Activated T-helper 2 cell treated with anti-CD3 and anti-CD28 coated beads, Interferon-gamma antibody, Interleukin-2, Interleukin-4, amounts not matched to agents 10 μg/mL and 5 μg/mL and 100 μg/mL, durations not matched to agents 14 hours and 24 hours and 36 hours (primary cell): ENCODE measurements at places on chromosomes 2 and 18. TPM values are rescaled to one million over a fixed set of nuclear protein-coding genes. Genes with fewer than 3 reads are reported as not detected.

- no peak overlapping the region for H3K4me3 ChIP-seq
- H3K27me3 ChIP-seq: no peaks in the 10 kb centered on the region
- no peak for DNase-seq
- peak overlapping the region; percentile 73 for H3K27ac ChIP-seq
- peaks cover under 1% of the 10 kb centered on the region for H3K36me3 ChIP-seq
- peaks cover 26% of the 10 kb centered on the region for H3K4me1 ChIP-seq
Measured at GRCh38 chr2:241730671-241731293, 3.6 kb upstream of the D2HGDH start.

DNA sequence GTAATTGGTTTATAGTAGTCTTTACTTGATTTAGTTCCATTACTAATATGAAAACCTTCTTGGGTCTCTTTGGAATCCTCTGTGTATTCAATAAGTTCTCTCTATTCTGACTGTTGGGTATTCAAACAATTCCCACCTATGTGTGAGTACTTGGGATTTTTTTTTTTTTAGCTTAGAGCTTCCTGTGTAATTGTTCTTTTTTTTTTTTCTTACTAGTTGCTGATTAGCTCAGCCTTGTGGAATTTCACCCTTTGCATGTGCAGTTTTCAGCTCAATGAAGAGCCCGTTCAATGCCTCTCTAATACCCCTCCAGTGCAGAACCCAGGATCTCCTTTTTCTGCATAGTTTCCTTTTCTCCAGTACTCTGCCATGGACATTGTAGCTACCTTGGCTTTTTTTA, 339.1 kb upstream of the GALNT5 start:
- DNase-seq: no peak
- H3K27me3 ChIP-seq: peaks cover 17% of the 10 kb centered on the region
- no peak overlapping the region for H3K4me3 ChIP-seq
- H3K36me3 ChIP-seq: no peaks in the 10 kb centered on the region
- no peak overlapping the region for H3K27ac ChIP-seq
- H3K4me1 ChIP-seq: no peaks in the 10 kb centered on the region

DNA sequence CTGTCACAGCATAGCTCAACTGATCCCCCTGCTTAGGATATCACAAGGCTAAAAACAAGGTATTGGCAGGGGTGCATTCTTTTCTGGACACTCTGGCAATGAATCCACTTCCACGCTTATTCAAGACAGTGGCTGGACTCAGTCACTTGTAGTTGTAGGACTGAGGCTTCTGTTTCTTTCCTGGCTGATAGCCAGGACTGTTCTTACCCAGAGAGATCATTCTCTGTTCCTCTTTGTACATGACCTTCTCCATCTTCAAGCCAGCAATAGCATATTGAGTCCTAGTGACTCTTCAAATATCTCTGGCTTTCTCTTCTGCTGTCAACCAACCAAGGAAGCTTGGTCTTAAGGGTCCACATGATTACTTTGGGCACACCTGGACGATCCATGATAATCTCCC, 241.3 kb downstream of the RBM43 start:
- H3K4me3 ChIP-seq: no peak overlapping the region
- H3K27ac ChIP-seq: no peak overlapping the region
- no peak for DNase-seq

- H3K27me3 ChIP-seq: no peaks in the 10 kb centered on the region
- no peak overlapping the region for H3K4me3 ChIP-seq
- no peaks in the 10 kb centered on the region for H3K4me1 ChIP-seq
- no peaks in the 10 kb centered on the region for H3K36me3 ChIP-seq
Measured at GRCh38 chr2:72136331-72136730, 11.3 kb downstream of the CYP26B1 start.

DNA sequence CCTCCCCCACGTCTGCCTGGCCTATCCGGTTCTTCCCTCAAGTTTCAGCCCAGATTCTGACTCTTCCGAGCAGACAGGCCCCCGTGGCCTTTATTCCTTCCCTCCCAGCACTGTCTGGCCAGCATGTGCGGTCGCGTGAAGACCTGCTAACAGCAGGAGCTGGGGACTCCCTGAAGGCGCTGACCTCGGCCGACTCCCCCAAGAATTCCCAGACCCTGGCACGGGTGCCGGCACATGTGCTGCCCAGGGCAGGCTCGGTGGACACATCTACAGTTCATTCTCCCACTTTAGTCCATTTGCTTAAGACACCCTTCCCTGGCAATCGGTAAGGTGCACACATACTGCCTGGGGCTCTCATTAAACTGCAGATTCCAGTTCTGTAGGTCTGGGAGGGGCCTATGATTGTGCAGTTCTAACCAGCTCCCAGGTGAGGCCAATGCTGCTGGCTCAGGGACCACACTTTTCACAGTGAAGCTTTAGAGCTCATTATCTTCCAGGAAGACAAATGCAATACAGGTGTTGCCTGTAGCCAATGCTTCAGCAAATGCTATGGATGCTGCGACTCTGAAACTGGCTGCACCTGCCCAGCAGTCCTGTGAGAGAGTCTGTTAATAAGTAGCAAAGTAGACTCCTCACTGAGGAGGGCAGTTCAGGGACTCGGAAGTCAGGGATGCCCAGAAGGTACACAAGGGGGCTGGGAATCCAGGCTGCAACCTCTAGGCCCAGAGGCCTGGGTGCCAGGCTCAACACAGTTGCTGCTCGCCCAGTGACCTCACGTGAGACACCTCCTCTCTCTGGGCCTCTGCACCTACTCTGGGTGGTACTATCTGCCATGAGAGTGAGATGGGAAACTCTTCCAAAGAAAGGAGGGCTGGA, 45.4 kb upstream of the TAF1B start:
- no peaks in the 10 kb centered on the region for H3K27me3 ChIP-seq
- H3K36me3 ChIP-seq: no peaks in the 10 kb centered on the region
- no peak overlapping the region for H3K27ac ChIP-seq
- H3K4me3 ChIP-seq: no peak overlapping the region
- H3K4me1 ChIP-seq: peaks cover 37% of the 10 kb centered on the region

RAB6C gene
- total RNA-seq: not detected in 2 replicates
